ENCODE measurements at places on chromosomes 5 and 9.

DNA sequence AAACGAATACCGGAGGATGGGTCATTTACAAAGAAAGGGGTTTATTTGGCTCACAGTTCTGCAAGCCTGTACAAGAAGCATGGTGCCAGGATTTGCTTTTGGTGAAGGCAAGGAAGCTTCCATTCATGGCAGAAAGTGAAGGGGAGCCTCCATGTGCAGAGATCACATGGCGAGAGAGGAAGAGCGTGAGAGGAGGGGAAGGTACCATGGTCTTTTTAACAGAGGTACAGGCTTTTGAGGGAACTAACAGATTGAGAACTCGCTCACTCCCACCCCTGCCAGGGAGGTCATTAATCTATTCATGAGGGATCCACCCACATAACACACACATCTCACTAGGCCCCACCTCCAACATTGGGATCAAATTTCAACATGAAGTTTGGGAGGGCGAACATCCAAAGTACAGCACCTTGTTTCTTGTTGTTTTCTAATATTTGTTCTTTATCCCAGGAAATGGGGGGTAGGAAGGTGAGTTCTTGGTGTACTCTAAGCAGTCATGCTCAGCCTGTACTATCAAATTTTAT, 18.5 kb downstream of the TMC1 start:
- no peak for DNase-seq

- DNase-seq = no peak
Measured at GRCh38 chr9:15889555-15889954, 336.7 kb downstream of the CCDC171 start.

GRCh38 chr5:138503487-138504270, 38.4 kb downstream of the EGR1 start:
- peak; percentile 10 for DNase-seq

DNA sequence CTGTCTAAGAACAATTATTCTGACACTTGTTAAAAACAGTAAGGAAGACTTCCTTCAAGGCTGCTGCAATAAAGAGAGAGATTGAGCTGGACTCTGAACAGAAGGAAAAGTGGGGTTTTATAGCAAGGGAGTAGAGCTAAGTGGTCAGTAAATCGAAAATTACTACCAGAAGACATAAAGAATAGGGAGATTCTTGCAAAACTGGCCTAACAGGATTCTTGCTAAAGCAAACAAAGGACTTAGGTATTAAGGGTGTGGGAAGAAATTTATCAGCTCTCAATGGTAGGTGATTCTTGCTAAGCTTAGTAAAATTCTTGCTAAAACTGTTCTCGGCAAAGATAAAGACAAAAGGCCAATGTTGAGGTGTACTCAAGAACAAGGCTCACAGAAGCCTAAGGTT, 300.5 kb downstream of the SLCO4C1 start:
- DNase-seq = no peak

DNA sequence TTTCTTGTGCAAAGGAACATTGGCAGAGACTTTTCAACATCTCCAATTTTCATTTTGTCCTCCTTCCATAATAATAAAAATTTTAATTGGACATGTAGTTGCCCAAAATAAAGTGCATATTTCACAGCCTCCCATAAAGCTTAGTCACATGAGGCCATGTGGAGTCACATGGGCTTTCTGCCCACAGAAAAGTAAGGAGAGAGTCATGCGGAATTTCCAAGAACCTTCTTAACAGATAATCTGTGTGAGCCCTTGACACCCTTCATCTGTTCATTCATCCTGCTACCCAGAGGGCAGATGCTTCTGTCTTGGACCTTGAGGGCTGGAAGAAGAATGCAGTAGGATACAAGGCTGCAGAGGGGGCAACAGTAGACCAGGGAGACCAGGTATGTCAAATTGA, 60.7 kb downstream of the APTX start:
- no peak for DNase-seq

GRCh38 chr9:98256756-98257155, 1.3 kb upstream of the TBC1D2 start:
- no peak for DNase-seq

GRCh38 chr9:35096035-35096849, at the start of gene PIGO:
PIGO (minus strand) TSS chr9:35096591; CDS start chr9:35095565, 1,026 bp downstream.
- DNase-seq = peak; percentile 85

- no peak for DNase-seq
Measured at GRCh38 chr5:67581203-67581602, 384.6 kb upstream of the CD180 start.

DNA sequence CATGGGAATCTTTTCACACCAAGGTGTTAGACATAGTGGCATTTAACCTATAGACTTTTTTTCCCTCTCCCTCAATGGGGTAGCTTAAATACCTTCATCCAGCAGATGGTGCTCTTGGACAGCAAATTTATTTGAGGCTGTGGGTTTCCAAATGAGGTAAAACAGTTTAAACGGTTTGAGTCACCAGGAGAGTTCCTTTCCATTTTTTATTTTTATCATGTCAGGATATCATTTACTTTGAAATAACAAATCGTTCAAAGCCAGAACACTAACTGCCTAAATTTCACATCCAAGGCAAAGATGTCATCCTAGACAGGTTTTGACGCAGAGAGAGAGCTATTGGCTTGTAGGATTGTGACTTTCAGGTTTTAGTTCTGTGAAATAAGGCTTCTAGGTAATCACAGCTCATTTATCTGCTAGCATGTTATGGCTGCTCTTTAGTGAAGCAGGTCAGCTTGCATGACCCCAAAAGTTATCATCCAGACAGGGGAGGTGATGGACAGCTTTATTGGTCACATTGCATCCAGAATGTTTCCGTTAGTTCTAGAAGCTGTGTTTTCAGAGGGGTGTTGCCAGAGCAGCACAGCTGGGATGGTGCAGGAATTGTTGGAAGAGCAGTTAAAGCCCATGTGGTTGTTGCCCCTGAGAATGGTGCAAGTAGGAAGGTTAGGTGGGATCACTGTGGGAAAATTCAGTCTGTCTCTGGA, 69.8 kb downstream of the KDM4C start:
- DNase-seq = peak; percentile 45

- DNase-seq = no peak
Measured at GRCh38 chr5:33524476-33524875, 83.7 kb downstream of the TARS1 start.

DNA sequence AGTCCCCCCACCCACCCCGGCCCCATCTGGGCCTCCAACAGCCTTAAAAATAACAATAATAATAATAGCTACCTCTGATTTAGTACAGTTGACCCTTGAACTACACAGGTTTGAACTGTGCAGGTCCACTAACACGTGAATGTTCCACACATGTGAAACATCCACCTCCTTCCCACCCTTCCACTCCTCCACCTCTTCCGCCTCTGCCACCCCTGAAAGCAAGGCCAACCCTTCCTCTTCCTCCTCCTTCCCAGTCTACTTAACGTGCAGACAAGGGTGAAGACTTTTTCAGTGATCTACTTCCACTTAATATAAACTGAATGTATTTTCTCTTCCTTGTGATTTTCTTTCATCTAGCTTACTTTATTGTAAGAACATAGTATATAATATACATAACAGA, 10.8 kb downstream of the PDGFRB start:
- DNase-seq = no peak

GRCh38 chr9:129989740-129990139, 53.2 kb downstream of the FNBP1 start:
- no peak for DNase-seq

DNA sequence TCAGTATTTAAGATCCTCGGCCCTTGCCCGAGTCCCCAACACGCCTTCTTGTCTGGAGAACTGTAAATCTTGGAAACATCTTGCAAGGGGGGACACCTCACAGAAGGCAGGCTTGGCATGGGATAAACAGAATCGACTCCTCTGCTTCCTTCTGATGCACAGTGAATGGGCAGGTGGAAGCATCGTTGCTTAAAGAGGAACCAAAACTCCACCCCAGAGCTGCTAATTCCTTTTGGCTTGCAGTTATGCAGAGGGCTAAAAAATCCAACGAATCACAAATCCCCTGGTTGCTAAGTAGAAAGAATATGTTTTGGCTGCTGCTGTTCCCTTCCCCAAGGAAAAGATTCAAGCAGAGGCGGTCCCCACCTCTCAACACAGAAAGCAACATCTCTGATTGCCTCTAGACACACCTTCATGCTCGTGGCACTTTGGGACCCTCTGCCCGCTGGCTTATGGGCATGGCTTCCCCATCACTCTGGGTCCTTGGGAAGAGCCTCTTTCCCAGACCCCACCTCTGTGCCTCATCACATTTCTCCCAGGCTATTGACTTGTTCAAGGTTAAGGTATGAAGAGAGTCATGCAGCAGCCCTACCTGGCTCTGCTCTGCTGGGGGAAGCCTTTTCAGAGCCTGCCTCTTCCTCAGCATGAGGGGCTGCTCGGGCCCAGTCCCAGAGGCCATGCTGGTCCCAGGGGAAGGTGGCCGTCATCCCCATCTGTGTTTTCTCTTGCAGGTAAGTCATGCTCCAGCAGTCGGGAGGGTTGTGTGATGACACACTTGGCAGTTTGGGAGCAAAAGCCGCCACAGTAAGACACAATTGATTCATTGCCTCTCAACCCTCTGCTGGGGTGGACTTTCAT, 137.1 kb downstream of the KCNIP1 start:
- DNase-seq = no peak

- no peak for DNase-seq
Measured at GRCh38 chr9:34907044-34907443, 51.0 kb upstream of the PHF24 start.

DNA sequence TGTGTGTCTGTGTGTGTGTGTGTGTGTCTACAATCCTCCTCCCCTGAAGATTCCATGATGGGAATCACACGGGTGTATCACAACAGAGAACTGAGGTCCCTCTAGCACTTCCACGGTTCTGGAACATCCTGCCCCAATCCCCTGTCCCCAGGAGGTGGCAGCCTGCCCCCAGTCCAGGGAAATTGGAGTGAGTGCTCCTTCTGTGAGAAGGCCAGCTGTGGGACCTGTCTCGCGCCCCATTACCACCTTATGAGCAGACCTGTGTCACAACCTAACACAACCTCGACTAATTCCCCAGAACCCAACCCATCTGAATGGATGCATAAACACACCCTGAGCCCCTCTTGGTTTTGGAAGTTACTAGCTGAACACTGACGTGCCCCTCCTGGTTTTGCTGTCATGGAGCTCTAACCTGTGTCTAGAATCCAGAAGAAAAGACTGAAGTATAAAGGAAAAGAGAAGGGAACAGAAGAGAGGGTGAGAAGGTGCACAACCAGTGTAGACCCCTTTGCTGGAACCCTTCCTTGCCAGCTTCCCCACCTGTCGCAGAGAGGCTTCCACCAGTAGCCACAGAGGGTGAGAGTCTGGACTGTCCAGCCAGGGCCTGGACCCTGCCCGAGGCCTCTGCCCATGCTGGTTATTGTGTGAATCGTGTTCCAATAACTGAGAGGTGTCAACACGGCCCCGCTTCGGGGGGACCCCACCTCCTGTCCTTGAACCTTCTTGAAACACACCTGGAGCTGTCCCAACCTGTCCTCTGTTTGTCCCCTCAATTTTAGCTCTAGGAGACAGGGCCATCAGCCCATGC, 3.4 kb downstream of the BTNL9 start:
- DNase-seq = no peak

DNA sequence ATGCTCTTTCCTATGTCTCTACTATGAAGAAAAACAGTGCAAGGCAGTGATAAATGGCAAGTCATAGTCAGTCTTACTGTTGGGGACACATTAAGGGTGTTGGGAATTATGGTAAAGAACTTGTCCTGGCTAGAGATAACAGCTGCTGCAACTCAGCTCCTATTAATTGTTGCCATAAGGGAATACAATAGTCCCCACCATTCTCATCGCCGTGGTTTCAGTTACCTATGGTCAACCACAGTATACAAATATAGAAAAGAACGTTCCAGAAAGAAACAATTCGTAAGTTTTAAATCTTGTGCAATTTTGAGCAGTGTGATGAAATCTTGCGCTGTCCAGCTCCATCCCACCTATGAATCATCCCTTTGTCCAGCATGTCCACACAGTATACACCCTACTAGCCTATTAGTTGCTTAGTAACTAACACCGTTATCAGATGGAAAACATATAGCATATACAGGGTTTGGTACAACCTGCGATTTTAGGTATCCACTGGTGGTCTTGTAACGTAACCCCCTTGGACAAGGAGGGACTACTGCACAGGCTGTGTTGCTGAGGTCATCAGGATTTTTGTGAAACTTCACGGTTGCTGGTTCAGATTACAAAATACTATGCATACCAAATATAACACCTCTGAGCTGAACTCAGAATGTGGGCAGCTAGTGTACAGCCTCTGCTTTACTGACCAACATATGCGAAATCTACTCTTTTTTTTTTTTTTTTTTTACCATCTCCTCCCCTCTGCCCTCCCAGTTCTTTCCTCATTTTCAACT, 53.5 kb downstream of the ZFR start:
- DNase-seq = no peak

GRCh38 chr5:154168395-154168794, 22.1 kb upstream of the GALNT10 start:
- DNase-seq = no peak

DNA sequence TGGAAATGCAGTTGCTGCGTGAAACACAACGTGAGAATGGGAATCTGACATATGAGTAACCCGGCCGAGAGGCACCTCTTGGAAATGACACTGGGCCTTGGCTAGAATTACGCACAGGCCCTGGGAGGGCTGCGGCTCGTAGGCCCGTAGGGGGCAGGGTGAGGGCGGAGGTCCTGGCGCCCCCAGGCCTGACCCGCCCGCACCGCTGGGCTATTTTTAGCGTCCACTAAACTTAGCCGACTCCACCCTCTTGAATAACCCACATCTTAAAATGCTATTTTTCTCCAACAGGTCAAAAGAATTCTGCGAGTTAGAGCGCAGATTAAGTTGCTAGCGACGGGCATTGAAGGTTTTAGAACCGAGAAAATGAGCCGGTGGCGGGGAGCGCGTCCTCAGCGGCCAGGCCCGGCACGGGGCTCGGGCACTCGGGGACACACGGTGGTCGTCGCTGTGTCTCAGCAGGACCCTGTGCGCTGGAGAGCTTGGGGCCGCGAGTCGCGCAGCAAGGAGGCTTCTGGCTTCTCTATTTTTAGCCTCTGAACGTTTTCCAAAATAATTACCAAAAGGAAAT, 168.5 kb downstream of the AUH start:
- DNase-seq = no peak

DNA sequence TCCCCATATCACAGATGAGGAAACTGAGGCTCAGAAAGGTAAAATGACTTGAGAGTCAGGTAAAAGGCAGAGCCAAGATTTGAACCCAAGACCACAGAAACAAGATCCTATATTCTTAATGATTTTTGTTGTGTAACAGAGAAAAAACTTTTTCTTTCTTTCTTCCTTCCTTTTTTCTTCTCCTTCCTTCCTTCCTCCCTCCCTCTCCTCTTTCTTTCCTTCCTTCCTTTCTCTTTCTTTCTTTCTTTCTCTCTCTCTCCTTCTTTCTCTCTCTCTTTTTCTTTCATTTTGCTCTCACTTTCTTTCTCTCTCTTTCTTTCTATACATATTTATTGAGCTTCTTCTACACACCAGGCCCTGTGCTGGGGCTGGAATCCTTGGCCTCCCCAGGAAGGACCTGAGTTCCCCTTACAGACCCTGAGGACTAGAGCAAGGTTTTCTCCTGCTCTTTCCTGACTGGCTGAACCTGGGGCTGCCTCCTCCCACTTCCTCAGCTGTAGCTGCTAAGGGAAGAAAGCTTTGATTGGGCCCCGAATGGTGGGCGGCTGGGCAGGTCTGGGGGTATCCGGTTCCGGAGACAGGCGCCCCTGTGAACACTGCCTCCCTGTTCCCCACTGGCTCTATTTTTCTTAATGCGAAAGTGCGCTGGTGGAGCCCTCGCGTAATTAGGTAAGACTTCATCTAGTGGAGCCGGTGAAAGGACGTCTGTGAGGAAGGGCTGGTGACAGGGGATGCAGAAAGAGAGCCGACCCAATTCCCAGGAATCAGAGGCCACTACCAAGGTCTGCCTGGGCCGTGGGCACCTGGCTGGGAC, 27.4 kb upstream of the KIF12 start:
- no peak for DNase-seq

Data from NCI-H1105 (cell line).